ENCODE measurements at places on chromosomes 7 and 10.

DNA sequence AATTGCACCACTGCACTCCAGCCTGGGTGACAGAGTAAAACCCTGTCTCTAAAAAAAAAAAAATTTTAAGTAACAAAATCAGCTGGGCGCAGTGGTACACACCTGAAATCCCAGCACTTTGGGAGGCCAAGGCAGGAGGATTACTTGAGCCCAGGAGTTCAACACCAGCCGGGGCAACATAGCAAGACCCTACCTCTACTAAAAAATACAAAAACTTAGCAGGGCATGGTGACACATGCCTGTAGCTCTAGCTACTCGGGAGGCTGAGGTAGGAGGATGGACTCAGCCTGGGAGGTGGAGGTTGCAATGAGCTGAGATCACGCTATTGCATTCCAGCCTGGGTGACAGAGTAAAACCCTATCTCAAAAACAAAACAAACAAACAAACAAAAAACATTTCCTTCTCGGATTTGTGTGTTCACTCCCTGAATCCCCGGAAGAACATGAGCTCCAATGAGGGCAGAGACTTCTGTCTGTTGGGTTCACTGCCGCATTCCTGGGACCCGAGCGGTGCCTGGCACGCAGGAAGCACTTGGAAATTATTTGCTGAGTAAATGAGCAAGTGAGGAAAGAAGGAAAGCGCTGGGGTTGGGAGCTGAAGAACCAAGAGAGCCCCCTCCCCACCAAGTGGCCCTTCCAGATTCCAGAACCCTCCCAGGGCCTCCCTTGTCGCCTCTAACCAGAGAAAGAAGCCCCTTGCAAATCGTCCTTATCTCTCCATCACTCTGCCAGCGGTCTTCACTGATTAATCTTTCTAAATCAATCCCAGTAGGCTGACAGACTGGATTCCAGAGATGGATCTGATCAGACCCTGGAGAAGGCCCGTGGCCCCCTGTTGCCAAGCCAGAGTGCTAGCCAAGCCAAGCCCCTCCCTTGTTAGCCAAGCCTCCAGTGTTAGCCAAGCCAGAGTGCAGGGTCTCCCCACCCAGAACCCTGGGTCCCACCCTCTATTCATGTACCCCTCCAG lies 6.2 kb downstream of the TNRC18 start:
- no peak for DNase-seq

- DNase-seq: no peak
Measured at GRCh38 chr7:8937204-8937603, 503.8 kb downstream of the NXPH1 start.

DNA sequence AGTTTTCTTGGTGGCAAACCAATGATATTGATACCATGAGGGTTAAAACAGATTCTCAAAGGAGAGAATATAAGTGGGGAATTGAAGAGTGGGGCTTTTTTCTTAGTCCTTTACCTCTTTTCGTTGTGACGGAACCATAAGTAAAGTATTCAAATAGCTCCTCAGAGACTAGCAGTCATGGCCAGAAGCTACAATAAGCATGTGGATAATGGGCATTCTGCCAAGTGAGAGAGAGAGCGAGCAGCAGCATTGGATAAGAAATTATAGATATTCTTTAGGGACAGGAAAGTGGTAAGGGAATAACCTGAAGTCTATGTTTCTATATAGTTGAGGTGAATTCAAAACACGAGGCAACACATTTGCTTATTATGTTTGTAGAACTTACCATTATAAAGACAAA lies 235.1 kb downstream of the SEMA3E start:
- no peak for DNase-seq

DNA sequence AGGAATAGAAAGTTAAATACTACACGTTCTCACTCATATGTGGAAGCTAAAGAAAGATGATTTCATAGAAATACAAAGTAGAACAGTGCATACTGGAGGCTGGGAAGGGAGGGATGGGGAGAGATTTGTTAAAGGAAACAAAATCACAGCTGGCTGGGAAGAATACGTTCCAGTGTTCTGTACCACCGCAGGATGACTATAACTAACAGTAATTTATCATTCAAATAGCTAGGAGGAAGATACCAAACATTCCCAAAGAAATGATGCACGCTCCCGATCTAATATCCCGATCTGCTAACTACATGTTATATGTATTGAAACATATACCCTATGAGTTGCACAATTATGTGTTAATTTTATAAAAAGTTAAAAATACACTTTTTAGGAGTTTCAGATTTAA lies 162.3 kb downstream of the ZMYND11 start:
- DNase-seq: no peak

- DNase-seq: no peak
Measured at GRCh38 chr10:130878131-130878530, 433.4 kb downstream of the TCERG1L start.

DNA sequence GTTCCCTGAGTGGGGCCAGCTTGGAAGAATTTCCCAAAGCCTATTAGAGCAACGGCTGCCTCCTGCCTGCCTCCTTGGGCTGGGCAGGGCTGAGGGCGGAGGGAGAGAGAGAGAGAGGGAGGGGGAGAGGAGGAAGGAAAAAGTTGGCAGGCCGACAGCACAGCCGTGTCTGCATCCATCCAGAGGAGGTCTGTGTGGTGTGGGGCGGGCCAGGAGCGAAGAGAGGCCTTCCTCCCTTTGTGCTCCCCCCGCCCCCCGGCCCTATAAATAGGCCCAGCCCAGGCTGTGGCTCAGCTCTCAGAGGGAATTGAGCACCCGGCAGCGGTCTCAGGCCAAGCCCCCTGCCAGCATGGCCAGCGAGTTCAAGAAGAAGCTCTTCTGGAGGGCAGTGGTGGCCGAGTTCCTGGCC lies at the start of gene AQP1:
AQP1 (plus strand) TSS at position 293 of the 409 bp plus-strand sequence; CDS start at position 350, 57 bp downstream.
- no peak for DNase-seq

- no peak for DNase-seq
Measured at GRCh38 chr10:12510501-12510941, 161.2 kb downstream of the CAMK1D start.

GRCh38 chr10:74263996-74264395 lies 113.0 kb downstream of the ADK start:
- no peak for DNase-seq

GRCh38 chr10:74139981-74140380 lies 10.6 kb downstream of the AP3M1 start:
- no peak for DNase-seq

DNA sequence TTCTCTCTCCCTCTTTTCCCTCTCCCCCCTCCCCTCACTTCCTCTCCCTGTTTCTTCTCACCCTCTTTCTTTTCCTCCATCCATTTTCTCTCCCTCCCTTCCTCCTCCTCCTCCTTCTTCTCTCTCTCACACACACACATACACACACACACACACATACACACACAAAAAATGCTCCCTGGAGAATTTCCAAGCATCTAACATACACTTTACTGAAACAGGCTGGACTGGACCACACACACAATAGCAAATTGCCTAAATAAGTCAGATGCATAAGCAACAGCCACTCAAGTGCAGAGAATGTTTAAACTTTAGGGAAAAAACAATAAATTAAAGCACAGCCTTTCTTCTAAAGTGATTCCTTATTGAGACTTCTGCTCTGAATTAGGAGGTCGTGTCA lies 267.7 kb downstream of the FGFR2 start:
- DNase-seq: no peak

DNA sequence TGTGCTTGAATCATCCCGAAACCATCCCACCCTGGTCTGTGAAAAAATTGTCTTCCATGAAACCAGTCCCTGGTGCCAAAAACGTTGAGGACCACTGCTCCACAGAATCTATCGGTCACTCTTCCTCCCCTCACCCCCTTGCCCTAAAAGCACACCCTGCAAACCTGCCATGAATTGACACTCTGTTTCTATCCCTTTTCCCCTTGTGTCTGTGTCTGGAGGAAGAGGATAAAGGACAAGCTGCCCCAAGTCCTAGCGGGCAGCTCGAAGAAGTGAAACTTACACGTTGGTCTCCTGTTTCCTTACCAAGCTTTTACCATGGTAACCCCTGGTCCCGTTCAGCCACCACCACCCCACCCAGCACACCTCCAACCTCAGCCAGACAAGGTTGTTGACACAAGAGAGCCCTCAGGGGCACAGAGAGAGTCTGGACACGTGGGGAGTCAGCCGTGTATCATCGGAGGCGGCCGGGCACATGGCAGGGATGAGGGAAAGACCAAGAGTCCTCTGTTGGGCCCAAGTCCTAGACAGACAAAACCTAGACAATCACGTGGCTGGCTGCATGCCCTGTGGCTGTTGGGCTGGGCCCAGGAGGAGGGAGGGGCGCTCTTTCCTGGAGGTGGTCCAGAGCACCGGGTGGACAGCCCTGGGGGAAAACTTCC lies 784 bp upstream of the SERPINE1 start:
- DNase-seq: no peak

DNA sequence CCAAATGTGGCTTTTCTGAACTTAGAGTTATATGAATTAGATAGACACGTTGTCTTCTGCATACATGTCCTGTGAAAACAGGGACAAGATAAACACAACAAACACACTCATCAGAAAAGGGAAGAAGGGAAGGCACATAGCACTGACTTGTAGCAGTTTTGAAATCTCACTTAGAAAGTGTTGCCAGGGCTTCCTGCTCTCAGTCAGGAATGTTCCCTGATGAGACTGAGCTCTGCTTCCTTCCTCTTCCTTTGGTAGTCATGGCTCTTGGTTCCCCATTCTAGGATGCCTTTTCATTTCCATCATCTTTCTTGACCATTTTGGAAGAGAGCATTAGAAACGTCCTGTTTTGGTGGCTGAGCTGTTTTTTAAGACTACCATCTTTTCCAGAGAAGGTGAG lies 233.8 kb upstream of the LYZL1 start:
- DNase-seq: no peak

- DNase-seq: no peak
Measured at GRCh38 chr7:22872096-22872807, 49.6 kb upstream of the TOMM7 start.

- DNase-seq: no peak
Measured at GRCh38 chr7:66146701-66147100, 32.1 kb downstream of the CRCP start.

GRCh38 chr10:124012066-124012465 lies 81.3 kb downstream of the CHST15 start:
- DNase-seq: no peak

DNA sequence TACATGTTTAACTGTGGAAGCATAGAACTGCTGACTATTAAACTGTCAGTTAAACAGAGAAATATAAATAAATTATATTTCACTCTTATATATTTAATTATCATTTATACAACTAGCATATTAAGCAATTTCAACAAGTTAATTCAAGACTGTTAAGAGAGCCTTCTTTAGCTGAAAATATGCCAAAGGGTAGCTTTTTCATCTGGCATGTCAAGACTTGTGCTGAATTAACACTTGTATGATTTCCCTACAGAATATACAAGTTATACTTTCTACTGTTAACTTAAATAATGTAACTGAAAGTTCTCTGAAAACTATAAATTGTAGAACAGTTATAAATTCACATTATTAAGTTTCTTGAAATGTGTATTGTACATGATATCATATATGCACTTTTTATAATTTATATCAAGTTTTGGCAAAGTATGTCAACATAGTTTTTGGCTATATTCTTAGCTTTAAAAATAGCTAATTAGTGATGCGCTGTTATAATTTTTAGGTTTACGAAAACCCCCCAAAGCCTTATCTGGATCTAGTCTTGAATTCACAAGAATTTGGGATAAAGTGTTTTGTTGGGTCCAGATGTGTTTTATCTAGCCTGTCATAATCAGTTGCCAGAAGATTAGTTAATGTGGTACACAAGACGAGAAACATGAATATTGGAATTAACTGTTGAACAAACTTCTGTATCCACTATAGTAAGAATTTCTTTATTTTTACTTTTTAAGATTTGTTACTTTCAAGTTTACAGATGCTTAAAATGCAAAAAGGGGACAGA lies 231.1 kb upstream of the FOXP2 start:
- no peak for DNase-seq

GRCh38 chr7:6619961-6620360 lies 4.6 kb downstream of the ZNF853 start:
- DNase-seq: no peak

DNA sequence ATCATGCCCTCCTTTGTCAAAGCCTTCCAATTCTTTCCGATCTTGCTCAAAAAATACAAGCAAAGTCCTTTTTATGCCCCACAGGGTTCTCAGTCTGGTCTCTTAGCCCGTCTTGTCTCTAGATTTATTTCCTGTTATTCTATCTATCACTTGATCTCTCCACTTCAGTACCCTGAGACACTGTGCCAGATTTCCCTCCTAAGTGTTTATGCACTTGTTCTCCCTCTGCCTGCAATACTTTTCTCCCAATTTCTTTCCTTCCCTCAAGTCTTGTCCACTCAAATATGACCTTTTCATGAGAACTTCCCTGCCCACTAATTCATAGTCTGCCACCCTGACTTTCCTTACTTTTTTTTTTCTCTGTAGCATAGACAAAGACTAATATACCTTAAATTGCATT lies 141.4 kb downstream of the MBL2 start:
- DNase-seq: no peak

GRCh38 chr10:11691319-11691755 lies 50.8 kb upstream of the ECHDC3 start:
- DNase-seq: no peak

- no peak for DNase-seq
Measured at GRCh38 chr7:834277-834676, 2.0 kb downstream of the SUN1 start.

- DNase-seq: no peak
Measured at GRCh38 chr7:69768986-69769595, 170.8 kb downstream of the AUTS2 start.

DNA sequence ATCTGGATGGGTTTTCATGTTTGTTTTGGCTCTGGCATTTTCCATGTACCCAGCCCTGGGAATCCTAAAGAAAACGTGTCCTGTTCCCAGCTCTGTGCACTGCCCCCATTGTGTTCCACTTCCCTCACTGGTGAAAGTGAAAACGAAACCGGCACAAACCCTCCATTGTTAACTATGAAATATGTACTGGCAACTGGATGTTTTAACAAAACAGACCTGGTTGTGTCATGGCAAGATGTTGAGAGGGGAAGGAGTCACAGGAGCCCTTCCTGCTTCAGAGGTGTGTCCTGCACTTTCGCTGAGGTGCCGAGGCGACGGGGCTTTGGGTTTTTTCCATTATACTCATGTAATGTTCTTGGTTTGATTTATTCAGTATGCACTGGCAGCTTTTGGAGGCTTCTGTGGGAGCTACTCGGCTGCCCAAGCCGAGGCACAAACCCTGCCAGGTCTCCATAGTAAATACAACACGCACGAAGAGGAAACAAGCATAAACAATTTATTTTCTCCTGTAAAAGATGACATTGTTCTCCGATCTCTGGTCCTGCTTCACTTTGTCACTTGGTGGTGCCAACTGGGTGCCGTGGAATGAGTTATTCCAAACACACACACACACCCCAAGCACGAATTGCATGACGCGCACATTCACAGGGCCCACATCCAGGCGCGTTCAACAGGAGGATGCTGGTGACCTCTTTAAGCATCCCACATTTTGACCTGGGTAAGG lies 118.2 kb downstream of the CDK6 start:
- peak; percentile 50 for DNase-seq

GRCh38 chr10:118956802-118957442 lies 72.6 kb upstream of the NANOS1 start:
- DNase-seq: no peak

- no peak for DNase-seq
Measured at GRCh38 chr10:111650088-111650487, 533.5 kb downstream of the GPAM start.

GRCh38 chr7:94491410-94491809 lies 18.2 kb upstream of the CASD1 start:
- DNase-seq: no peak

GRCh38 chr7:81484261-81484660 lies 285.6 kb downstream of the HGF start:
- DNase-seq: no peak

Measured in activated T-cell treated with anti-CD3 and anti-CD28 coated beads, Interleukin-2, amount 50 U/mL, for 1 hour (primary cell).